ENCODE measurements at places on chromosomes 7 and 10.

DNA sequence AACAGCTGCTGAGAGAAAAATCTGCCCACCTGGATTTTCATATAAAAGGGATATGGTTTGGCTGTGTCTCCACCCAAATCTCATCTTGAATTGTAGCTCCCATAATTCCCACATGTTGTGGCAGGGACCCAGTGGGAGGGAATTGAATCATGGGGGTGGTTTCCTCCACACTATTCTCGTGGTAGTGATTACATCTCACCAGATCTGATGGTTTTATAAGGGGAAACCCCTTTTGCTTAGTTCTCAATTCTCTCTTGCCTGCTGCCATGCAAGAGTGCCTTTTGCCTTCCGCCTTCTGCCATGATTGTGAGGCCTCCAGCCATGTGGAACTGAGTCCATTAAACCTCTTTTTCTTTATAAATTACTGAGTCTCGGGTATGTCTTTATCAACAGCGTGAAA, 20.8 kb upstream of the MKI67 start:
- DNase-seq, result no peak

DNA sequence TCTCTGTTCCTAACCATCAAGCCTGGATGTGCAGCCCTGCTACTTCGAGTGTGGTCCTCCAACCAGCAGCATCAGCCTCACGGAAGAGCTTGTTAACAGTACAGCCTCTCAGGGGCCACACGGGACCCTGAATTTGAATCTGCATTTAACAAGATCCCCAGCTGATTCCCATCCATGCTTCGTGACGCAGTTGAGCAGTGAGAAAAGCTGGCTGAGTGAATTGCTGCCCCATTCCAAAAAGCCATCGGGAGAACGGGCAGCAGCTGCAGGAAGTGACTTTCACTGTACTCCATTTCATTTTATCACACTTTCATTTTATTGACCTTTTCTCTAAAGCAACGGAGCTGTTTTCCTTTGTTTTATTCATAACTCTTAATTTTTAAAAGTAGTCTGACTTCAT, 22.5 kb downstream of the FAM171A1 start:
- no peak for DNase-seq

GRCh38 chr10:132199854-132200311, 13.1 kb downstream of the DPYSL4 start:
- no peak for DNase-seq

- DNase-seq, result no peak
Measured at GRCh38 chr10:116753759-116754158, 11.4 kb upstream of the HSPA12A start.

DNA sequence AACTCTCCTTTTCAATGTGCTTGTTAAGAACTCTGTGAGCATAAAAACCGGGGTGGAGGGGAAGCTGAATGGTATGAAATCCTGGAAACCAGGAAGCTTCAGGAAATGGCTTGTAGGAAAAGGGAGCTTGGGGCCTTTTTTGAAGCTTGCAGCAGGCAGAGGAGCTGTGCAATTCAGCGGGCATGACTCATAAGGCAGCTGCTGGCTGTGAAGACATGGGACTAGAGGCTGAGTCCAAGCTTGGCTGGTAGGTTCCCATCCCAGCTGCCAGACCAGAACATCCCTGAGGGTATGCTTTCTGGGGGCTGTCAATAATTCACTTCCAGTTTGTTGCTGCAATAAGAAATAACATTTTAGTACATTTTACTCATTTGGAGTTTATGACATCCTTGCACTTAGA, 36.8 kb upstream of the CDC14C start:
- no peak for DNase-seq

DNA sequence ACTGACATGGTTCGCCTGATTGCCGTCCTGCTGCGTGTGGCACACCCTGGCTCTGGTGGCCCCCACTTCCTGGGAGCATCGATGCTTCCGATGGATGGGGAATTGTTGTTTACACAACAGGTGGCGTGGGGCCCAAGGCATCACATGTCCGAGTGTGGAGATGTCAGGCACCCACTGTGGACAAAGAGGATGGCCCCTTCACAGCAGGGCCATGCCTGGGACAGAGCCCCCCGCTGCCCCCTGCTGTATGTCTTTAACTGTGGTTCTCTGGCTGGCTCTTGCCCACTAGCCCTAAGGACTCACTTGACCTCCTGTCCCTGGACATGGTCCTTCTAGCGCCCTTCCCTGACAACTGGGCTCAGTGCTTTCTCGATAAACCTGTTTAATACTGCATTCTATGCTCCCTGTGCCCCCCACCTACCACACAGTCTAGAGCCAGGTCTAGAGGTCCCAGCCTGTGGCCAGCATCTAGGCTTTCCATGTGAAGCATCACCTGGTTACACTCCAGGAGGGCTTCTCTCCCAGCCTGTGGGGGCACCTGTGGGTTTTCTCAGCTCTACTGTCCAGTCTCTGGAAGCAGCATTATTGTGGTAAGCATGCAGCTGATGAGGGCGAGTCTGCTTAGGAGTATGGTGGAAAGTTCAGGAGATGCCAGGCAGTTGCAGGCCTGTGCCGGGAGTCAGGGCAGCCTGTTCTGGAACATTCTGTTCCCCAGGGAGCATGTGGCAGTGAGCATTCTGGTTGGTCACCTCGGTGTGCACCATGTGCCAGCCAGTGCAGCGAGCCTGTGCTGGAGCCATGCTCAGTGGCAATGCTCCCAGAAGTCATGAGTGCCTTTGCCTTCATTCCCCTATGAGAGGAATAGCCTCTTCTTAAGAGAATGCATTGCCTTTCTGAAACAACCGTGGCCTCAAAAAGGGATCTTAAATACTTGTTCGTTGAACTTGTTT, 10.4 kb downstream of the ADCY1 start:
- DNase-seq, result no peak

DNA sequence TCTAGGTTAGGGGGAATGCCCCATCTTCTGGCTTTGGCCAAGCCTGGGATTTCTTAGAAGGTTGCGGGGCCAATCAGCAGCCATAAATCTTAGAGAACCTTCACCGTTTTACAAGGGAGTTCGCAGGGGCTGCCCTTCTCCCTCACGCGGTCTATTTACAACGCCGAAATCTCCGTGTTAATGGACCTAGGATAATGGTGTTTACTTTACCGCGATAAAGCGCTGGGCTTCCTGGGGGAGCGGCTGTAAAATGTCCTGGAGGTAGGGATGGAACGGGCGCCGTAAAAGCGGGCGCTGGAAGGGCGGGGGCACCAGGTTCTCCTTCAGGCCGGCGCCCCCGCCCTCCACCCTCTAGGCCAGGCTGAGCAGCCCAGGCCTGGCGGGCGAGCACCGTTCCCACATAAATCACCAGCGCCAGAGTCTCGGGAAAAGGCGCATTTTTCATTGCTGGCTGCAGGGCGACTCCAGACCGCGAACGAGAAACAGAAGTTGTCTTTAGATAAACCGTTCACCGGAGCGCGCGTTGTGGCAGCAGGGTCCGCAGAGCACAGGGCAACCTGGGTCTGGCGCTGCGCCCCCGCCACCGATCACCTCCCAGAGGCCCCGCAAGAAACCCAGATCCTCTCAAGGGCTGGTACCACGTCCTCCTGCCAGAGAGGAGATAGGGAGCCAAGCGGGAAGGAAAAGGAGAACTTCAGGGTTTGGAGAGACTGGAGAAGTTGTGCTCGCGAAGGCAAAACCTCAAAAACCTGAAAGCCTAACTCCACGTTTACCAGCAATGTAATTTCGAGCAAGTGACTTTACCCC, 12.5 kb upstream of the NKX2-3 start:
- DNase-seq, result no peak

GRCh38 chr10:6215683-6216484, 13.2 kb downstream of the PFKFB3 start:
- DNase-seq, result no peak

- DNase-seq, result no peak
Measured at GRCh38 chr10:63829020-63829419, 307.8 kb downstream of the REEP3 start.

DNA sequence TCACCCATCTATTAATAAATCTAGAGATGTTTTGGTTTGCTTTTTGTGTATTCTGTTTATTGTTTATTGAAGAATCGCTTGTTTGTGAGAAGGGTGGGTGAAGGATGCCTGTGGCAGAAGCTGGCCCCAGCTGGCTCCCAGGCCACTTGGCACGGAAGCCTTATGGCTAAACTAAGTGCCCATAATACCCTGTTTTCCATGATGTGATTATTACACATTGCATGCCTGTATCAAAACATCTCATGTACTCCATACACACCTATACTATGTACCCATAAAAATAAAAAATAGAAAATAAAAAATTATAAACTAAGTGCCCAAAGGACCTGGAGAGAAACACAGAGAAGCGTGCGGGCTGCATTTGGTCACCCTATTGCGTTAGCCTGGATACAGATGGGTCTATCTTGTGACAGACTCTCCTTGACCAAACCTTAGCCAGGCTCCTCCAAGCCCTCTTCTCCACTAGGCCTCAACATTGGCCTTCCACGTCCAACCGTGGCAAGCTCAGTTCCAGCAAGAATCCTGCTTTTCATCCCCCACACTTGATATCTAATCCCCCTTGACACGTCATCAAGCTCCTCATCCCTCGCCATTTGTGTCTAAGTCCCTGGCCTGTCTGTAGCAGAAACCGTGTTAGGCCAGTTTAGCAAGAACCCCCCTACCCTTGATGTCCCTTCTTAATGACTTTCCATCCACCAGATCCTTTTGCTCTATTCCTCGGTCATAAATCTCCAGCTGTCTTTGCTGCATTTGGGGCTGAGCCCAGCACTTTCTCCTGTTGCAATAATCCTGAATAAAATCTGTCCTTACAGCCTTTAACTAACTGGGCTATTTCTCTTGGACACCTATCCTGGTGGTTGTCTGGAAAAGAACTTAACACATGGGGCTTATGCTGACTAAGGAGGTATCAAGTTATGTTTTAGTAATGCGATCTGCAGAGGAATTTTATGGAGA, 245.2 kb downstream of the TNS3 start:
- no peak for DNase-seq

All from T-helper 22 cell (primary cell).